ENCODE measurements at places on chromosomes 12 and 14. TPM values are rescaled to one million over a fixed set of nuclear protein-coding genes. Genes with fewer than 3 reads are reported as not detected.

The RHNO1 gene
- 6.7 TPM for total RNA-seq

The ALX1 gene
- total RNA-seq: not detected

The CLEC4D gene
- 0.56 TPM for total RNA-seq

The ZNF740 gene
- total RNA-seq: 12.5 TPM
